Esophagus muscularis mucosa (tissue), 4 donors: ENCODE measurements at places on chromosomes 2 and 18. TPM values are rescaled to one million over a fixed set of nuclear protein-coding genes. Genes with fewer than 3 reads are reported as not detected.

- no peak for DNase-seq
Observed at GRCh38 chr2:100730290-100730868, 89.6 kb upstream of the NPAS2 start.

DNA sequence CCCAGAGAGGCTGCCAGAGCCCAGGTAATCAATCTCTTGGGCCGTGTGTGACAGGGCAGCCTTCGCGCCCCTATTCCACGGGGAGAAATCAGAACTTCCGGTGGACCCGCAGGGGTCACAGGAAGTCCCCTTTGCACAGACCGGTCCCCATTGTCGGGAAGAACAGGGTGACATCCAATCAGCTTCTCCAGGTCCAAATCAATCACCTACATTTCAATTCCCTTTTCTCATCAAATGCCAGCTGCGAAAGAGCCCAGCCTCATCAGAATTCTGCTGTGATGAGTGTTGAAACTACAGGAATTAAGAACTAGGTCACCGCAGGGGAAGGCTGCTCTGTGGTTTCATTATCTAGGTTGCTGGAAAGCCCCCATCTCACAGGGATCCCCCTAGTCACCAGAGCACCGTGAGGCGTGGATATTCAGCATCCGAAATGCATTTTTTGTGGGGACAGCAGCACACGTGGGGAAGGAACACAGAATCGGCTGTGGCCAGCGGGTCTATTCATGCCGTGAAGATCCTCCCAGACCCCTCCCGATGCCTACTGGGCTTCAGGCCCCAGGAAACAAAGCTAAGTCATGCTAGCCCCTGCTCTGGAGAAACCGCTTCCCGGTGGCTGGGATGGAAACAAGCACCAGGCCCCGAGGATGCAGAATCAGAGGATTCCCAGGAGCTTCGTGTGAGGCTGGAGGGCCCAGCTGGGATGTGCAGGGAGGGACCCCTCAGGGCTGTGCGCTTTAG, 193.7 kb upstream of the ID2 start:
- no peak for DNase-seq

GRCh38 chr2:39252888-39253518, 9.2 kb upstream of the CDKL4 start:
- no peak for DNase-seq

DNA sequence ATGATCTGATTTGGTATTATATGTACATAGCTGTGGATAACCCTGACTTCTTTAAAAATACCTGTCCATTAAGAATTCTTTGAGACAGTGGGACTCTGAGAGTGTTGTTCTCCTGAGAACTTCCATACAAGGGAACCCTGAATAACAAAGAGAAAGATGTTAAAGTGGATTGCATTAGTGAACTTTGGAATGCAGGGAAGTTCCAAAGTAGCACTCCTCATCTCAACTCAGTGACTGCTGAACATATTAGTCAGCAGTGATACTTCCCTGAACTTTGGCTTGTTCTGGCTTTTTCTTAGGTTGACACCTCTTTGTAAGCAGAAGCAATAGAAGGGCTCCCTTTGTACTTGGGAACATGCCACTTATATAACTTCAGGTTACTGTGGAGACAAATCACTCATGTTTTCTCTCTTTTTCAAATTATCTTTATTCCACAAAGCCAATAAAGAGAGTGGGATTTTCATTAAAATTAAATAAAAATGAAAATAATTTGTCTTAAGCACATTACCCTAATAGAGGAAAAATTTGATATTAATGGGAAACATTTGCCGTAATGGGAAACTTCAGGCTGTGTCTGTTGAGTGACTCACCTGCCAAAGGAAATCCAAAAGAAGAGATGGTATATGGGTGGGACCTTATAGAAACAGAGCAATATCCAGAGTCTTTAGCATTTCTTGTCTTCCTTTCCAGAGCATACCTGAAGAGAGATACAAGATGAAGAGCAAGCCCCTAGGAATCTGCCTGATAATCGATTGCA, 33.3 kb downstream of the CFLAR start:
- DNase-seq: no peak

DNA sequence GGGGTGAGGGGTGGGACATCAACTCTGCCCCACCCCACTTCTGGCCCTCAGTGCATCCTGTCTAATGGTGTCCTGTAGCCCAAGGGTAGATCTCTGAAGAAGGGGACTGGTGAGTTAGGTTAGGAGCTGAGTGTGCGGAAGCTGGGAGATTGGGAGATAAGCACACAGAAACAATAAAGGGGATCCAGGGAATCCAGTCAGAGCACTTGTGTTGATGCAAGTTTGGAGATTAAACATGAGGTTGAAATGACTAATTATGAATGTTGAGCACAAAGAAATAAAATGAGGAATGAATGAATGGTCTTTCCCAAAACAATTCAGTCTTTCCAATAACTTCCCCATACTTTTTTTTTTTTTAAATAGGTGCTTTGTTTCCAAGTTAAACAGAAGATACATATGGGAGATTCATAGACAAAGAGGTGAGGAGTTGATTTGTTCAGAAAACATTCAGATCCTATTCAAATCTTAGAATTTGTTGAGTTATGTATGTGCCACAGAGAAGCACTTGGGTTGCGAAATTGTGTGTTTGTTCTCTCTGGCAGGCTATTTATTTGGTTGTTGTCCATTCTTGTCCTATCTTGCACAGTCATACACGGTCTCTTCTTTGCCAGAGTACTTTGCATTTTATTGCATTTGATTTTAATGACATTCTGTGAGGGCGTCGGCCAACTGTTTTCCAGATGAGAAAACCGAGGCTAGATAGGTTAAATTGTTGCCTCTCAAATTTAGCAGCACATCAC, 31.6 kb upstream of the NABP1 start:
- DNase-seq: no peak

DNA sequence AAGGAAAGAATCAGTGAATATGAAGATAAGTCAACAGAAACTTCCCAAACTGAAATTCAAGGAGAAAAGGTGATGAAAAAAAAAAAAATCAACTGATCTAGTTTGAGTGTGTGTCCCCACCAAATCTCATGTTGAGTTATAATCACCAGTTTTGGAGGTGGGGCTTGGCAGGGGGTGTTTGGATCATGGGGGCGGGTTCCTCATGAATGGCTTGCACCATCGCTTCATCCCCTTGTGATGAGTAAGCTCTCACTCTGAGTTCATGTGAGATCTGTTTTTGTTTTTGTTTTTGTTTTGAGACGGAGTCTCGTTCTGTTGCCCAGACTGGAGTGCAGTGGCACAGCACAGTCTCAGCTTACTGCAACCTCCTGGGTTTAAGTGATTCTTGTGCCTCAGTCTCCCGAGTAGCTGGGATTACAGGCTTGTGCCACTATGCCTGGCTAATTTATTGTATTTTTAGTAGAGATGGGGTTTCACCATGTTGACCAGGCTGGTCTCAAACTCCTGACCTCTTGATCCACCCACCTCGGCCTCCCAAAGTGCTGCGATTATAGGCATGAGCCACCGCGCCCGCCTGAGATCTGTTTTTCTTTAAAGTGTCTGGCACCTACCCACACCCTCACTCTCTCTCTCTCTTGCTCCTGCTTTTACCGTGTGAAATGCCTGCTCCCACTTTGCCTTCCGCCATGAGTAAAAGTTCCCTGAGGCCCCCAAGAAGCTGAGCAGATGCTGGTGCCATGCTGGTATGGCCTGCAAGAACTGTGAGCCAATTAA, 4.0 kb upstream of the SLC66A2 start:
- no peak for DNase-seq

- DNase-seq: no peak
Observed at GRCh38 chr2:234983011-234983726, 31.4 kb downstream of the SH3BP4 start.

DNA sequence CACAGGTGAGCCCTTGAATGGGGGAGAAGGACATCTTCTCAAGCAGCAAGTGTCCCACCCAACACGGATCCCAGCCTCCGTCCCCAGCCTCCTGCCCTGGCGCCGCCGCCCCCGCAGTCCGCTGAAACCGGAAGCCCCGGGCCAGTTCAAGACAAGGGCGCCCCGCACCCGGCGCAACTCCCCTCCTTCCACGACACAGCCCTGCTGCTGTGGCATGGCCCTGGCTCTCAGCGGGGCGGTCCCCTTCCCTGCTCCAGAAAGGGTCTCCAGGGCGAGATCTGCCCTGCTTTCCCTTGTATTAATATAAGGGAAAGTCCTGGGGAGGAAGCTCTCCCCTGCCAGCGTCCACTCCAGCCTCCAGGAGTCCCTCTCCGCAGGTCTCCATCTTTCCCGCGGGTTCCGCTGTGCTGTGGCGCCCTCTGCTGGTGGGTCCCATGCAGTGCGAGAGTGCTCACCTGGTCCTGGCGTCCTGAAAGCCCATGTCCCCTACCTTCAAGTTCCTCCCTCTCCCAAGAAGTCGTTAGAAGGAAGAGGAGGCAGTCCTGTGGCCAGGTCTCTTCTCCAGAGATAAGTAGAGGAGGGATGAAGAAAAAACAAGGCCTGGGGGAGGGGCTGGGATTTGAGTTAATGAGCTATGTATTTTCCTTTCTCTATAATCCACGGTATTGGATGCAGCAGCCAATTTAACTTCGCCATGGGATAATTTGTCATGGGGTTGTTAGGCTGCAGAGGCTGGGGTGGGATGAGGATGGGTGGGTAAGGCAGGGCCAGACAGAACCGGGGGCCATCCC, 176.0 kb downstream of the SMAD2 start:
- DNase-seq: peak; percentile 75

GRCh38 chr2:85457877-85458316, 39.4 kb downstream of the SH2D6 start:
- no peak for DNase-seq

DNA sequence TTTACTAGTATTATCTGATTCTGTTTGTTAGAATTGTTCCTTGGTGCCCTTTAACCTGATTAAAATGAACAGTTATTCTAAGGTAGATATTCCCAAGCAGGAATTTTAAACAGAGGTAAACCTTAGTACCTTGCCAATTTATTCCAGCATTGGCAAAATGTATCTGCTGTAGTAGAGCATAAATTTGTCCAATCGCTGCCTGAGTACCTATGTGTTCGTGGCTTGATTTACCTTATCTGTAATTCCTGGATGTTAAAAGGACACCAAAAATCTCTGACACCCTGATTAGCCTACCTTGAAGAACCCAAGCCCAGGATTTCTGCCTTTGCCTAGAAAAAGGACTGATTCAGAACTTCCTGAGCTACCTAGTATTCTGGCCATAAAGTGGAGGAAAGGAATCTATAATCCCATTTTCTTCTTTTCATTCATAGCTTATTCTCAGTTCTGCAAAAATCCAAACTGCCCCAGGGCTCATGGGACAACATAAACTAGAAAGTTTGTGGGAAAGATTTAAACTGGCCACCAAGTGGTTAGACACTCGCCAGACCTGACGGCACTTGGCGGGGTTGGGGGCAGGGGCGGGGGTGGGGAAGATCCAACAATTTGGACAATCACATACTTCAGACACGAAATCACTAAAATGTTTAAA, 16.2 kb upstream of the ZCCHC2 start:
- no peak for DNase-seq

DNA sequence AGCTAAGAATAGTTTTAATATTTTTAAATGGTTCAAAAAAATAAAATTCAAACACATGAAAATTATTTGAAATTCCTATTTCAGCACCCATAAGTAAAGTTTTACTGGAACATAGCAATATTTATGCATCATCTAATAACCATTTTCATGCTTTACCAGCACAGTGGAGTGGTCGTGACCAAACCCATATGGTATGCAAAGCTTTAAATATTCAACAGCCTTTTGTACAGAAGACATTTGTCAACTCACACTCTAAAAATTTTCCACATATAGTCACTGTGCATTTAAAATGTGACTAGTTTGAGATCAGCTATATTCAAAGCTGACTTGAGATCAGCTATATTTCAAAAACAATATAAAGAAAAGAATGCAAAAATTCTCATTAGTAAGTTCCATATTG, 46.2 kb downstream of the PUM2 start:
- no peak for DNase-seq

DNA sequence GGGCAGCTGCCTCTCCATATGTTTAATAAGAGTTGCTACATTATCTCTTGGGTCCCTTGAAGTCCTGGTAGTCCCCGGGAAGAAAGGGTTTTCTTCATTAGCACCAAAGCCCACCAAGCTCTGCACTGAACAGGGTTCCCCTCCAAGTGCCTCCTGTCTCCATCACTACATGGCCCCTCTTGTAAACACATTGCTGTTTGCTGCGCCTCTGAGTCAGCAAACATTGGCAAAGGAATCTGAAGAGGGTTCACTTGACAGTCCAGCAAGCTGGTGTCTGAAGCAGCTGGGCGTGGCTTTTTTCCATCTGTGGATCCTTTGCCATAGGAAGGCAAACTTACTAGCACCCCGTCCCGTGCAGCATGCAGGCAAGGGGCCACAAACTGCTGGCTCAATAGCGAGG, 82.8 kb downstream of the TEX51 start:
- no peak for DNase-seq

DNA sequence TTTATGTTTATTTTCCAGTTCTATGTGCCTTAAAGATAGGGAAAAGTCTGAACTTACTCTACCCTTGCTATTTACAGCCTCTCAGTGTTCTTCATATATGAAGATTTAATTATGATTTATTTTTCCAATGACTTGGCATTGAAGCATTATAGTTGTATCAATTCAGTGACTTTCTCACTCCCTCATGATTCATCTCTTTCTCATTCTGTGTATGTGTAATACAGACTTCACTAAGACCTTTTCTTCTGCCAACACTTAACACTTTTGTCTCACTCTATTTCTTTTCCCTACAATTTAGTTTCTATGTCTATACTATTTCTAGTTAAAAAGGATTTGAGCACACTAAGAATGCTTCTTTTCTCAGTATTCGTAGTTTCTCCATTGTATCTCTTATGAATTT, 1470.3 kb upstream of the ACVR2A start:
- DNase-seq: no peak

DNA sequence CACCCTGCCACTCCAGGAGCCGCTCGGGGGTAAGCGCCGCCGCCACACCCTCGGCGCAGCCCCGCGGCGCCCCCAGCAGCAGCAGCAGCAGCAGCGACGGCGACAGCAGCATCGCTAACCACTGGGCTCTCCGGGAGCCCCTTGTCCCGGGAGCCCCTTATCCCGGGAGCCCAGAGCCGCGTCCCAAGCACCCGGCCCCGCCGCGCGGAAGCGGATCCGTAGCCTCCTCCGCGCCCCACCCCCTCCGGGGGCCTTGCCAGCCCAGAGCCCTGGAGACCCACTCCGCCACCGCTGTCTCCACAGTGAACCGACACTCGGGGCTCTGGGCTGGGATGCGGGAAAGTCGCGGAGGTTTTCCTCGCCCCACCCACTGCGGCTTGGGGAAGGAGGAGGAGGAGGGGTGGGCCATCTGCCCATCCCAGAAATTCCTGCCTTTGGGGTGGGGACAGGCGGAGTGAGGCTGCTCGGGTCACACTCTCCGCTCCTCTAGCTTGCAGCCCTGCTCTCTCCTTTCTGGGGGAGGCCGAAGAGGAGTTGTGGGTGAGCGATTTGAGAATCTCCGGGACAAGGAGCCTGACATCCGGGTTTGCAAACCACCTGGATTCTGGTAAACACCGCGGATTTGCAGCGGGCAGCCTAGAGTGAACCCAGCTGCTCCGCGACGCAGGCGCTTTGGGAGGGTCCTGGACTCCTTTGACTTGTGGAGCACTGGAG, at the start of gene PLA2R1:
Gene PLA2R1 (minus strand): TSS at position 324 of the 714 bp plus-strand sequence. CDS start 212 bp downstream, at position 112.
- DNase-seq: no peak

- peak; percentile 45 for DNase-seq
Observed at GRCh38 chr18:9736286-9736835, 28.3 kb downstream of the RAB31 start.

Gene REG1B
- not detected for total RNA-seq

Gene SH3RF3
- 9.6 TPM for total RNA-seq

Gene SPP2
- not detected for total RNA-seq
